Type B pancreatic cell (in vitro differentiated cells): ENCODE measurements at places on chromosomes 1 and 21.

DNA sequence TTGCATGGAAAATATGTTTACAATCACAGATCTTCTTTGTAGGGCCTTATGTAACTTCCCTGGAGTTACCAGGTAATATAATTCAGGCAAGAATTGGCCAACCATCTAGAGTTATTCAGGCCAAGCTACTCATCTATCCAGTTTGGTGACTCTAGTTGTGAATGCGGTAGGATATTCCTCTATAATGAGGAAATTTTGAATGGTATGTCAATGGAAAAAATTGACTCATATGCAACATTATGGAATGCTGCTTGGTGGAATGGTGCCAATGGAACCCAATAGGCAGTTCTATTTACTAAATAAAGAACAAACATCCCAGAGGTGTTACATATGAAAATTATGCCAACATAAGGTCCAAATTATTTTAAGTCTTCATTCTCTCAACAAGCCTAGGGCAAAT lies 5.6 kb upstream of the TNFSF18 start:
- DNase-seq, result no peak
- no peaks in the 10 kb centered on the region for H3K27me3 ChIP-seq
- H3K36me3 ChIP-seq, result no peaks in the 10 kb centered on the region
- H3K27ac ChIP-seq, result no peak overlapping the region

- DNase-seq, result no peak
- H3K4me1 ChIP-seq, result no peaks in the 10 kb centered on the region
- H3K36me3 ChIP-seq, result no peaks in the 10 kb centered on the region
- no peak overlapping the region for H3K4me3 ChIP-seq
- peaks cover 6% of the 10 kb centered on the region for H3K27me3 ChIP-seq
Observed at GRCh38 chr1:182507685-182508084, 57.7 kb downstream of the RGSL1 start.

GRCh38 chr1:14136881-14137280 lies 436.9 kb downstream of the PRDM2 start:
- H3K4me1 ChIP-seq, result peaks cover 5% of the 10 kb centered on the region
- no peak overlapping the region for H3K27ac ChIP-seq
- DNase-seq, result no peak
- no peak overlapping the region for H3K4me3 ChIP-seq
- H3K27me3 ChIP-seq, result peaks cover 4% of the 10 kb centered on the region

- H3K36me3 ChIP-seq, result no peaks in the 10 kb centered on the region
- peaks cover 9% of the 10 kb centered on the region for H3K4me1 ChIP-seq
- no peak overlapping the region for H3K4me3 ChIP-seq
- no peaks in the 10 kb centered on the region for H3K27me3 ChIP-seq
- peak; percentile 61 for DNase-seq
Observed at GRCh38 chr1:109759513-109760334, 4.0 kb downstream of the EPS8L3 start.

DNA sequence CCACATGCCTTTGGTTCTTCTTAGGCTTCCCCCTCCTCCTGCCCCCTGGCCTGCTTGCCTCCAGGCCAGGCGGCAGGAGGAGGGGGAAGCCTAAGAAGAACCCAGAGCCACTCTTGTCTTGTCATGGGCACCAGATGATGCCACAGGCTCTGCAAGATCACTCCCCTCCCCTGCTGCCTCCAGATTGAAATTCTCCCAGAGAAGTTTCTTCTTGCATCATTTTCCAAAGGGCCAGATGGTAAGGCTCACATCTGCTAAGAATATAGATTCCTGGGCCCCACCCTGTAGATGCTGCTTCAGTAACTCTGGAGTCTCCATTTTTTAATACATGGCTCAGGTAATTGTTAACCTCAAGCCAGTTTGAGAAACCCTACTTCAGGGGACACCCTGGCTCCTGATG lies 60.8 kb downstream of the FAM163A start:
- H3K4me1 ChIP-seq, result peaks cover 7% of the 10 kb centered on the region
- H3K36me3 ChIP-seq, result no peaks in the 10 kb centered on the region
- H3K4me3 ChIP-seq, result no peak overlapping the region

- H3K36me3 ChIP-seq, result no peaks in the 10 kb centered on the region
- H3K27ac ChIP-seq, result no peak overlapping the region
- DNase-seq, result no peak
- peaks cover 4% of the 10 kb centered on the region for H3K4me1 ChIP-seq
- H3K4me3 ChIP-seq, result no peak overlapping the region
Observed at GRCh38 chr1:17258116-17258757, 9.3 kb downstream of the PADI3 start.

GRCh38 chr1:93111561-93111960 lies 32.5 kb downstream of the MTF2 start:
- no peaks in the 10 kb centered on the region for H3K27me3 ChIP-seq
- DNase-seq, result no peak
- H3K4me3 ChIP-seq, result no peak overlapping the region
- peaks cover 36% of the 10 kb centered on the region for H3K36me3 ChIP-seq

DNA sequence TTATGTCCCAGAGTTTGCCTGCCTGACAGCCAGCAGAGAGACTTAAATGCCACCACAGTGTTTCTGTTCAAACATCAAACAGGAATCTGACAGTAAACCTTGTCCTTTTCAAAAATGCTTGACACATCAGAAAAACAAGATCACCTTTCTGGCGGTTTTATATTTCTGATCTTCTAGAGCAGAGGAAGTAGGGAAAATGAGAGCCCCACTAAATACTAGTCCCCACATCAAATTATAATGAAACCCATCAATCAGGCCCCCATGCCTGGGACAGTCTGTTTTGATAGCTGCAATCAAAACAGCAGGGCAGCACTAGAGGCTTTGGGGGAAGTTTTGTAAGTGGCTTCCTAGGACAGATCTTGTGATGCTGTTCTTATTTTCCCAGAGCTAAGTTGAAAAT lies 129.3 kb downstream of the CNIH3 start:
- peaks cover 3% of the 10 kb centered on the region for H3K27me3 ChIP-seq
- no peaks in the 10 kb centered on the region for H3K36me3 ChIP-seq
- no peak overlapping the region for H3K4me3 ChIP-seq
- peaks cover 33% of the 10 kb centered on the region for H3K4me1 ChIP-seq
- no peak overlapping the region for H3K27ac ChIP-seq

GRCh38 chr1:158717344-158717743 lies 3.2 kb downstream of the OR6K3 start:
- DNase-seq, result no peak
- H3K36me3 ChIP-seq, result no peaks in the 10 kb centered on the region
- H3K27ac ChIP-seq, result no peak overlapping the region
- no peak overlapping the region for H3K4me3 ChIP-seq
- peaks cover 7% of the 10 kb centered on the region for H3K27me3 ChIP-seq

- H3K27ac ChIP-seq, result no peak overlapping the region
- H3K4me3 ChIP-seq, result no peak overlapping the region
- H3K36me3 ChIP-seq, result no peaks in the 10 kb centered on the region
- peaks cover 7% of the 10 kb centered on the region for H3K27me3 ChIP-seq
- H3K4me1 ChIP-seq, result peaks cover 4% of the 10 kb centered on the region
Observed at GRCh38 chr1:3009021-3009420, 12.2 kb upstream of the ACTRT2 start.

- peaks cover 35% of the 10 kb centered on the region for H3K4me1 ChIP-seq
- H3K4me3 ChIP-seq, result peak overlapping the region; percentile 30
- H3K36me3 ChIP-seq, result no peaks in the 10 kb centered on the region
- peak overlapping the region; percentile 91 for H3K27ac ChIP-seq
- peaks cover 27% of the 10 kb centered on the region for H3K27me3 ChIP-seq
- no peak for DNase-seq
Observed at GRCh38 chr1:47569681-47570470, 132.0 kb downstream of the FOXD2 start.

- H3K4me1 ChIP-seq, result peaks cover 16% of the 10 kb centered on the region
- DNase-seq, result no peak
- H3K27ac ChIP-seq, result no peak overlapping the region
Observed at GRCh38 chr21:34916446-34916845, 132.7 kb downstream of the RUNX1 start.

DNA sequence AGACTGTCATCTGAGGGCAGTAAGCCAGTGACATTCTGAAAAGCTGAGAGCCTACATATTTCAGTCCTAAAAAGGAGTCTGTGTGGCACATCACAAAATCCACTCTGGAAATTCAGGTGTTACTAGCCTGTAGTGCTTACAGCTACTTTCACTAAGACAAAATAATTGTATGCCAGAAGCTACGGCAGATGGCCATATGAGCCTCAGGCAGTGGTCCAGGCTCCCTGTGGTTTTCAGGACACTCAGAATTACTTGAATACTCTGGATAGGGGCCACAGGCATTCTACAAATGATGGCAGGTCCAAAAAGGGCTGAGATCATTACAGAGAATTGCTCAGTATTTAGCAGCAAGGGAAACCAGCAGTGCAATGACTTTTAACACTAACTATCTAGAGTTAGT lies 527.1 kb downstream of the MRPL39 start:
- no peak for DNase-seq
- no peaks in the 10 kb centered on the region for H3K36me3 ChIP-seq
- H3K27ac ChIP-seq, result no peak overlapping the region
- no peak overlapping the region for H3K4me3 ChIP-seq
- no peaks in the 10 kb centered on the region for H3K27me3 ChIP-seq

DNA sequence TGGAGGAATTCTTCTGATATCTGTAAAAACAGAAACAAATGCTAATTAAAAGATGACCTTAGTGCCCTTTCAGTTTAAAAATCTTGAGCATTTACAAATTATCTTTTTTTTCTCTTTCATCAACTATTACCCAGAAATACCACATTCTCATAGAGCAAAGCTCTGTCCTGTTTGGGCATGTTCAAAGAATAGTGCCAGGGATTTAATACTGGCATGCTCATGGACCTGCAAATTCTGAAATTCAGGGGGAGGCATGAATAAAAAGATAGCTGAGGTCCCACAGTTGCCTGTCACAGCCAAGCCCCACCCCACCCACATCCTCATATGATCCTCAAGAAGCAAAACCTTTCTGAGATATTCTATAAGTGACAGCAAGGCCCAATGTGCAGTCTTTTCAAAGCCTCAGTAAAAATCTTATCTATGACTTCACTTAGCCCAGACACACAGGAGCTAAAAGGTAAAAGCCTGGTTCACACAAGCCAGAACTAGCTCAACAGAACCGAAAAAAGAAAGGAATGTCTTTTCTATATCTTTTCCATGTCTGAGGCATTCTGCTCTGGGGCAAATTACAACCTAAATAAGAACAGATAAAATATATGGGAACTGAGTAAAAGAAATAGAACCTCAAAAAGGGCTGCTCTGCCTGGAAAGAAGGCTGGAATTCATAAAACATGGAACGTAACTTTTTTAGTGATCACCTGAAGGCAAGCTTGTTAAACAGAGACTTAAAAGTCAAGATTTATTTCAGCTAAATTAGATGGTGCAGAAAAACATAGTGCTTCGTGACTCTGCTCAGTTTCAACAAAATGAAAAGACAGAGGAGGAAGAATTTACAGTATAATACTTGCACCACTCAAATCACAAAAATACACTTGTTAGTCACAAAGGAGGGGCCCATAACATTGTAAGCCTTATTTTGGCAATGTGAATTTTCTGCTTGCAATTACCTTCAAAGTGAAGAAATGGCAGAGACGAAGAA lies 11.0 kb downstream of the WLS start:
- H3K27me3 ChIP-seq, result no peaks in the 10 kb centered on the region
- H3K4me1 ChIP-seq, result peaks cover 55% of the 10 kb centered on the region
- peak overlapping the region; percentile 75 for H3K4me3 ChIP-seq
- H3K27ac ChIP-seq, result peak overlapping the region; percentile 84
- no peak for DNase-seq

DNA sequence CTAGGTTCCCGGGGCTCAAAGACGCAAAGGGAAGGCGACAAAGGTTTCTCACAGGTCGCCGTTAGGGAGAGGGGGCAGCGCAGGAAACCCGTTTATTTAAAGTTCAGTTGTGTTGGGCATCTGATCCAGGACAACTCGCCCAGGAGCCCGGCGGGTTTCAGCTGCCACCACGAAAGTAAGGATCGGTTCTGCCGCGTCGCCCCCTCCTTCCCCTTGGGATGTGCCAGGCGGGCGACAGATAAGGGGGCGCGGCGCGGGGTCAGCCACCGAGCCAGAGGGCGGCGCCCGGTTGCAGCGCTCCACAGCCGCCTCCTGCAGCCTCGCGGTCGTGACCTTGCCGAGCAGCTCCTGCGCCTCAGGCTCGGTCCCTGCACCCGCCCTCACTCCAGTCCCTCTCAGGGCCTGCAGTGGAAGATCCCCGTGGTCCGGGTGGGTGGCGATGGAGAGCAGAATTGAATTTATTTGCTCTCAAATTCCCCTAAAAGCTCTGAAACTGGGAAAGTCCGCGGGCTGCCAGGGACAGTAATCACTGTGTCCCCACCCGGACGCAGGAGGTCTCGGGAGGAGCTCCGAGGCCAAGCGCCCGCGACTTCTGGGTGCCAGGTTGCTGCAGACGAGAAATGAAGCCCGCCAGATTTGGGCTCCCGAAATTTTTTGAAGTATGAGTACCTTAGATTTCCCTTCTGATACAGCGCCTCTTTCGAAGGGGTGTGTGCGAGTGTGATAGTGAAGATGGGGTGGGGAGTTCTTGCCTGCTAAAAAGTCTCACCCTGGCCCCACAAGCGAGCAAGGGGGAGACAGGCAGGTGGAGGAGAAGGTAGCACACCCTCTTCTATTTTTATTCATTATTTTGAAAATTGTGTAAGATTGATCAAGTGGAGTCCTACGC lies 28.4 kb upstream of the NFIA start:
- peak overlapping the region; percentile 81 for H3K4me3 ChIP-seq
- peak overlapping the region; percentile 24 for H3K27ac ChIP-seq
- H3K4me1 ChIP-seq, result peaks cover 48% of the 10 kb centered on the region
- H3K36me3 ChIP-seq, result no peaks in the 10 kb centered on the region
- peaks cover 72% of the 10 kb centered on the region for H3K27me3 ChIP-seq

DNA sequence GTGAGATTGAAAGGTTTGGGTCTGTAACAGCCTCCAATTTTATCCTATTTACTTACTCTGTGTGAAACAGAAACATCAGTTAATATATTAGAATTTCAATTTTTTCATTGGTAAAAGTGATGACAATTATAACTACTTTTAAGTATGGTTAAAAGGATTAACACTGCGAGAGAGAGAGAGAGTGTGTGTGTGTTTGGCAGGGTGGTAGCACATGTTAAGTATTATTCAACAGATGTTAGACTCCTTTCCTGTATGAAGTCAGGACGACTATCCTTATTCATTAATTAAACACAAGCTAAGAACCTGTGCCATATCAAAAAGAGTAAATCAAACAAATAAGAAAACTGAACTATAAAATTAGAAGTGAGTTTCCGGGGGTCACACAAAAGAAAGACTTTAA lies 662.5 kb downstream of the PLPP3 start:
- no peaks in the 10 kb centered on the region for H3K36me3 ChIP-seq
- no peak for DNase-seq
- peak overlapping the region; percentile 18 for H3K4me3 ChIP-seq
- H3K27ac ChIP-seq, result peak overlapping the region; percentile 50
- H3K27me3 ChIP-seq, result no peaks in the 10 kb centered on the region

DNA sequence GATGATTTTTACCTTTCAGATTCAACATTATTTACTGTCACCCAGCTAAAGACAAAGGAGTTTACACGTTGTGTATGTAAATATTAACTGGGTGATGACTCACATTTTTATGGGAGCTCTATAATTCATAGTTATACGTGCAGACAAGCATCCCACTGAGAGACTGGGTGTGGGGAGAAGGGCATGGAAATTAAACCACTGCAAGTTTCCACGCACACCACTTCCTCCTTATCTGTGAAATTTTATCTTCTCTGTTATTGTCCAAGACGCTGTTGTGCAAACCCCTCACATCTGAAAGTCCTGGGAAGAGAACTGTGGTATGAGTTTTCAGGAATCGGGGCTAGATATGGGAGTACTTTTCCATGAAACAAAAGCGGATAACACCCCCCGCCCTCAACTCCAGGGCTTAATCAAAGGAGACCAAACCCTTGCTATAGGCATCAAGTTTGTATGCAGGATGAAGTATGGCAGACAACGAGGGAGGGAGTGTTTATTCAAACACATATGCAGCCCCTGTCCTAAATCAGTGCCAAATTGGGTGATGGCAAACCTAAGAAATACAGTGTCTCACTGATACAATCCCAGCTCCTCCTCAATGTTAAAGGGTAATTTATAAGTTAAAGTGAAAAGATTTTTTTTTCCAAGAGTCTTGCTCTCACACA lies 23.3 kb upstream of the DPT start:
- no peak overlapping the region for H3K4me3 ChIP-seq
- H3K27me3 ChIP-seq, result no peaks in the 10 kb centered on the region
- DNase-seq, result no peak
- peaks cover 9% of the 10 kb centered on the region for H3K4me1 ChIP-seq
- no peak overlapping the region for H3K27ac ChIP-seq
